ENCODE measurements at places on chromosomes 7 and 10.

- no peak for DNase-seq
Measured at GRCh38 chr10:122188706-122189105, 82.4 kb upstream of the BTBD16 start.

DNA sequence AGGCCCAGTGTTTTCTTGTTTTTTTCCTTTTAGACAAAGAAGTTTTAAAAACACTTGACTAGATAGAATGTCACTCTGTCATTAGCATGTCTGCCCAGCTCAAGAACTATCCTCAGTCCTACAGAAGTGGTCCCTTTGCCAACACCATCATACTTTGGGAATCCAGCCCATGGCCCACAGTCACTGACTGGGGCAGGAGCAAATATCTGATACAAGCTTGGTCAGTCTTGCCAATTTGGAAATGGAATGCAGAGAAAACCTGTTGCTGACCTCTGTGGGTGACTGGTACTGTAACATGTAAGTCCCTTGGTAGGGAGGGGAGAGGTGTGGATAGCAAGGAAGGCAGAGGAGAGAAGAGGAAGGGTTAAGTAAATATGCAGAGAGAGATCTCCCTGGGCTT lies 47.8 kb downstream of the IPMK start:
- DNase-seq: no peak

- DNase-seq: no peak
Measured at GRCh38 chr7:43701500-43701854, 27.8 kb downstream of the COA1 start.

DNA sequence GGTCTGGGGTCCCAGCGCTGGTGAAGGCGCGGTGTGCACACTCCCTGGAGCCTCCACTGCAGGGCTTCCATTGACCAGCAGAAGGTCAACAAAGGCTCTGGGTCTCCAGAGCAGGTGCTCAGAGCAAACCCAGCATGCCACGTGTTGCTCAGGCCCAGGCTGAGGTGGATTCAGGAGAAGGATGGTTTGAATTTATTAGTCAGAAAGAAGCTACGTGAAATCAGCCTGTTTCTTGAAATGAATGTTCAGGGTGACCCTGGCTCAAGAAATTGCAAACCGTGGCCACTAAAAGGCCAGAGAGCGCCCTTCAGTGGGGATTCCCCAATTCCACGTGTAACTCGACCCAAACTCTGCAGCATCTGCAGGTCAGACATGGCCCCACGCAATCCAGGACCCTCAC lies 82.7 kb upstream of the PFKP start:
- no peak for DNase-seq

- no peak for DNase-seq
Measured at GRCh38 chr7:158052381-158053060, 535.1 kb downstream of the PTPRN2 start.
